ENCODE measurements at places on chromosomes 4 and X. TPM values are rescaled to one million over a fixed set of nuclear protein-coding genes. Genes with fewer than 3 reads are reported as not detected.

Gene COX7B2
- total RNA-seq = not detected

Gene WNK3
- total RNA-seq = 1.4 TPM

Gene AKAP4
- total RNA-seq = not detected

Gene VCX2
- not detected for total RNA-seq

Gene FRMPD4
- total RNA-seq = 5.2 TPM

Gene PITX2
- total RNA-seq = not detected

Gene NAT8L
- total RNA-seq = 0.36 TPM

Gene TASL
- total RNA-seq = not detected

Gene GPR34
- total RNA-seq = not detected

Gene TMEM150C
- total RNA-seq = 6.5 TPM

Gene ADAM29
- not detected for total RNA-seq

Gene MYL5
- total RNA-seq = 15.1 TPM

Gene NUDT10
- 0.18 TPM for total RNA-seq

Gene UGT2B17
- not detected for total RNA-seq

Gene MAGEC1
- not detected for total RNA-seq

Gene RBMXL3
- total RNA-seq = not detected

Gene FHDC1
- under 0.01 TPM for total RNA-seq

Gene MAGED4
- 19.8 TPM for total RNA-seq

Gene RPL9
- total RNA-seq = 4,113 TPM

Gene SPANXB1
- total RNA-seq = not detected

Gene UCP1
- total RNA-seq = not detected

Gene GPR143
- not detected for total RNA-seq

Gene UNC5C
- total RNA-seq = 4.3 TPM

Gene EDA2R
- total RNA-seq = 7.1 TPM

Gene YTHDC1
- total RNA-seq = 47.7 TPM

Gene FREM3
- total RNA-seq = not detected

Gene FAM9B
- total RNA-seq = not detected

Gene FRAS1
- total RNA-seq = 10.0 TPM

Gene CFAP99
- not detected for total RNA-seq

Gene PPARGC1A
- total RNA-seq = under 0.01 TPM

Gene FAM47E
- total RNA-seq = not detected

Gene NPY1R
- 3.6 TPM for total RNA-seq

Gene FAM149A
- total RNA-seq = 6.0 TPM

Gene PABPC1L2B
- total RNA-seq = not detected

Gene QRFPR
- total RNA-seq = not detected

Gene TEX13C
- not detected for total RNA-seq

Gene CYLC1
- total RNA-seq = not detected
